ENCODE measurements at places on chromosomes 13 and 19.

- no peak for DNase-seq
These were observed 266.8 kb downstream of the KCNRG start for GRCh38 chr13:50282016-50282415.

DNA sequence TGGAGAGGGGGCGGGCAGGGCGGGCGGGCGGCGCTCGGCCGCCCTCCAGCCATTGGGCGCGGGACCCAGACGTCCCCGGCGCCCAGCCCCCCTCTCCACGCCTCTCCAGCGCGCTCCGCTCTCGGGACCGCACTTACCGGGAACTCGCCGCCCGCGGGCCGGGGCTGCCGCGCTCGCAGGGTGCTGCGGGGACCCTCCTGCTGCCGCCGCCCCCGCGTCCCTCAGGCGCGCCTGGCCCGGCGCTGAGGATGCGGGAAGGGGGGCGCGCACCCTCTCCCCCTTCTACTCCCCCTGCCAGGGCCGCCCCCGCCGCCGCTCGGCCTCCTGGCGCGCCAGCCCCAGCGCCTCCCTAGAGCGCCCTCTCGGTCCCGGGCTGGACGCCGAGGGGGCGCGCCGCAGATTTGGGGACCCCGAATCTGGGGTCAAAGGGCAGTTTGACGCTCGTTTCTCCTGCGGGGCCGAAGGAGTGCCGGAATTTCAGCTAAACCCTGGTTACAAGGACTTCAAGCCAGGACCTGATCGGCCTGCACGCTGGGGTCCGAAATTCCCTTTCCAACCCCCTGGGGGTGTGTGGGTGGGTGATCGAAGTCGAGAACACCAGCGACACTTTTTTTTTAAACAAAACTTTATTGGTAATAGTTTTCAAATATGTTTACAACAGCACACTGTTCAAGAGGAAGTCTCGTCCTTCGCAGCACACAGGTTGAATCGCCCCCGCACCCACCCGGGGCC is 696 bp upstream of the SAMD1 start:
- DNase-seq: peak; percentile 23

DNA sequence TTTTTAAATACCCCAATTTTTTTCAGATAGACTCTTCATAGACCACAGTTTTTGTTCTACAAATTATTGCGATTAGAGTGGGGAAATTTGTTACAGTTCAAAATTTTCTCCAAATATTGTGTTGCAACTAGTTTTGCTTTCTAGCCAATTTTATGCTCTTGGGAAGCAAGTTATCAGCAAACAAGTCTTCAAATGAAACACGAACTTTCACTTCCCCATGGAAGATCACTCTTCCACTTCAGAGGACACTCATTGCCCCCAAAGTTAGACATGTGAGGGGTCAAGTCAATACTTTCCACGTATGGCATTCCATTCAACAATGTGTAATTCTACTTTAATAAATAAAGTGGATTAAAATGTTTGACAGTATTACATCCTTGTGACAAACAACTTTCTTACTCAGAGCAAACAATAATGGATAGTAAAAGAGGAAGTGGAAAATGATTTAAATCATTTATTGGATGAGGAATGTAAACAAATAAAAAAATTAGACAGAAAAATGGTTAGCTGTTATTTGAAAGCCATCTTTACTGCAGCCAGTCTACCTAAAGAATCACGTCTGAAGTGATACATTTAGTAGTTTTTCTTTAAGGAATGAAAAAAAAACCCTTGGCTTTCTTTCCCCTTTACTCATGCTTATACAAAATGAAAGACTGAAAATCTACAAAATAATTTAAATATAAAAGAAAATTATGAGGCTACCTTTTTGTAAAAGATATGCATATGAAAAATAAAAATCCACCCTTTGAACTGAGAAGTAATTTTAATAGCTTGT is 41.2 kb upstream of the TNFSF11 start:
- DNase-seq: no peak

DNA sequence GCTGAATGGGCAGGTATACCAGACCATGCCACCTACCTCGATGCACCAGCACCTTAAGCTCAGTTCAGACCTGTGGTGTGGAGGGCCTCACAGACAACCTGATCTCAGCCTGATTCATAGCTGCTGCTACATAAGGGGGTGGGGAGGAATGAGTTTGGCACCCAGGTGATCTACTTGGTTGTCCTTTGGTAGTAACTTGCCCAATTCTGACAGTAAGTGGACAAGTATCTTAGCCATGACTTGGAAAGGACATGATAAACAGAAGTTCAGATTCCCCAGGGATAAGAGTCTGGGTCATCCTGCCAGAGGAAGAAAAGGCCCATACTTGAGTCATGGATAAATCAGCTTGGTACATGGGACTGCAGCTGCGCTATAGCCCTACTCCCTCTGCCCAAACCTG is 28.4 kb upstream of the SOHLH2 start:
- no peak for DNase-seq

DNA sequence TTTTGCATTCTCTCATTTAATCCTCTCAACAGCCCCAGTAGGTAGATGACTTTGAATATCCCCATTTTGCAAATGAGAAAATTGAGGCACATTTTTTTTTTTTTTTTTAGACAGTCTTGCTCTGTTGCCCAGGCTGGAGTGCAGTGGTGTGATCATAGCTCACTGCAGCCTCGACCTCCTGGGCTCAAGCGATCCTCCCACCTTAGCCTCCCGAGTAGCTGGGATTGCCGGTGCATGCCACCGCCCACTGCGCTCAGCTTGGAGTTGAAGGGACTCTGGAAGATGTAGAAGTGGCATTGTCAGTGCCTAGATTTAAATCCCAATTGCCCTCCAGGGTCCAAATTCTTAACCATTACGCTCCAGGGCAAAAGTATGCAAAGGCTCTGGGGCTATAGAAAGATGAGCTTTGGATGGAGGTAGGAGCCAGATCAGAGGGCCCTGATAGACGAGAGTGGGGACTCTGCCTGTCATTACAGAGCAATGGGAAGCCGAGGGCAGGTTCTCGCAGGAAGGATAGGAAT is 813 bp upstream of the MCOLN1 start:
- no peak for DNase-seq

- no peak for DNase-seq
These were observed 8.8 kb downstream of the PRR22 start for GRCh38 chr19:5775668-5776309.

GRCh38 chr19:55423225-55424005 is 15.8 kb upstream of the UBE2S start:
- no peak for DNase-seq

- no peak for DNase-seq
These were observed 23.2 kb upstream of the ZBTB7A start for GRCh38 chr19:4089946-4090345.

DNA sequence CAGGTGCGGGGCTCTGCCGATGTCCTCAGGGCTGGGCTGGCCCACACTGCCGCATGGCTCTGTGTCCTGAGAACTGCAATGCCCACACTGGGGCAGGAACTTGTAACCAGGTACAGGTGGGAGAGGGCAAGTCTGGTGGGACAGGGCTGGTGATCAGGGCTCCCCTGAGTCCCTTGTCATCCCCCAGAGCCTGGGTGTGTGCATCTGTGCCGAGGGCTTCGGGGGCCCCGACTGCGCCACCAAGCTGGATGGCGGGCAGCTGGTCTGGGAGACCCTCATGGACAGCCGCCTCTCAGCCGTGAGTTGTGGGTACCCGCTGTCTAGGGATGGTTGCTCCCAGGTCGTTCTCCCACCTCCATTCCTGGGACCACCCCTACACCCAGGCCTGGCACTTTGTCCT is 30.5 kb downstream of the MEGF8 start:
- no peak for DNase-seq

- DNase-seq: no peak
These were observed 692.7 kb downstream of the UQCRFS1 start for GRCh38 chr19:28519952-28520861.

DNA sequence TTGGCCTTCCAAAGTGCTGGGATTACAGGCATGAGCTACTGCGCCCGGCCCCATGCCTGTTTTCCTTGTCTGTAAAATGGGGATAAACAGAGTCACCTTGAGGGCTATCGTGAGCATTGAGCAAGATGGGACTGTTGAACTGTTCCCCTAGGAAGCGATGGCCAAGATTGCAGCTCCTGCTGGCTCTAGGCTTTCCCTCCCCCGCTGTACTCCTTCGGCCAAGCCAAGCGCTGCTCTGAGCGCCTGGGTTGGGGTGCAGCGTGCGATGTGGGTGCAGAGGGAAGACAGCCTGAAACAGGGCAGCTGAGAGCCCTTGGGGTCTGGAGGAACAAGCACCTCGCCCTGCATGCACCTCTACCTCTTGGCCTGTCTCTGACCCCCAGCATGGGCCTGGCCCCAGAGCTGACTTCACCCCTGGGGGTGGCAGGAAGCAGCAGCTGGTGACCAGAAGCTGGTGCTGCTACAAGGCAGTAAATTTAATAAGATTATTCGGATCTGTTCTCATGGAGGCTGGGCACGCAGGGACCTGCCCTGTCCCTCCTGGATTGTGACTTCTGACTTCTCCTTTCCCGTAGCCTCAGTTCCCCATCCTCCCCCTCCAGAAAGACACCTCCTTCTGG is 5.3 kb downstream of the GNG8 start:
- DNase-seq: no peak

GRCh38 chr19:52535771-52536447 is 8.4 kb downstream of the ZNF808 start:
- DNase-seq: peak; percentile 46

- DNase-seq: no peak
These were observed 14.3 kb downstream of the MAP2K2 start for GRCh38 chr19:4109626-4109945.

GRCh38 chr13:59354665-59355369 is 808.9 kb downstream of the DIAPH3 start:
- no peak for DNase-seq

DNA sequence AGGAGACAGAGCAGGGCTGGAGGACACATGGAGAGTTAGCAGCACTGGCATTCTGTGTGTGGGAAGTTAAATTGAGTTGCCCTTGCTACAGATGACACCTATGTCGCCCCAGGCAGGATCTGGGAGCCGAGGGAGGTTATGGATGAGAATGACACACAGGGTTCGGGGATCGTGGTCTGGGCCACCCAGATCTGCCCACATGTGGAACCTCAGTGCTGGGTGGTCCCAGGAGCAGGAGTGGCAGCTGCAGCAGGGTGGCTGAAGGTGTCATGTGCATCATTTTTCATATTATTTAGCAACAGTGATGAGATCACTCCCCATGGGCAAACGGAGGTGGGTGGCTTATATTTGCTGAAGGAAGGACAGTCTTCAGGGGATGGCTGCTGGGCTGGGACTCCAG is 3.2 kb downstream of the IL17D start:
- no peak for DNase-seq

- DNase-seq: no peak
These were observed 1150.2 kb upstream of the PCDH9 start for GRCh38 chr13:68380041-68380973.

DNA sequence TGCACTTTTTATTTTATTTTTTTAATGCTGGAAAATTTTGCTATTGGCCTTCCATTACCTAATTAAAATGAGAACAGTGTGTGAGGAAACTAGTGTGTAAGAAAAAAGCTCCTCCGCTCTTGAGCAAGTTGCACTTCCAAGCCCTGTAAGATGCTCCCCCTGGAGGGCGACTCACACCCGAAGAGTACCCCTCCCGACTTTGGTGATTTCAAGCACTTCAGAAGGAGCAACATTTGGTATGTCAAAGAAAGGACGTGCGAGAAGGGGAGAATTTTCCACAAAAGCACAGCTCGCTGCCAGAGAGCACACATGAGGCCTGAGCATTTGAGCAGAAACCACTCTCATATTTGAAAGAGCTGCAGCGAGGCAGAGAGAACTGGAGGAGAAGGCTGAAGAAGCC is 504.4 kb downstream of the FGF9 start:
- DNase-seq: no peak

DNA sequence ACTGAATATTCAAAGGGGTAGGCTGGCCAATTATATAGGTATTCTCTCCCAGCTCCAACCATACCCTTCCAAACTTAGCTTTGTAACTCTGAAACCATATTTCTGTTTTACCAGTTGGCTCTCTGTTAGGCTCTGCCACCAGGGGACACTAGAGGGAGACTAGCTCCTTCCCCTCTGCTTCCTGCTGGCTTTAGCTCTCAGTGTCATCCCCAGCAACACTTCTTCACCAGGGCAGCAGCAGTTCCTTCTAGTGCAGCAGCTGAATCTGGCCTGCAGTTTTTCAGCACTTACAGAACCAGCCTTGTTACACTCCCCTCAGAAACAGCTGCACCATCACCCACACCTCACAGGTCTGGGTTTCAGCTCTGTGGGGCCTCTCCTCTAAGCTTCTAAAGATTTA is 51.0 kb upstream of the DOCK9 start:
- no peak for DNase-seq

- no peak for DNase-seq
These were observed 13.1 kb downstream of the GRAMD1A start for GRCh38 chr19:35013041-35013819.

DNA sequence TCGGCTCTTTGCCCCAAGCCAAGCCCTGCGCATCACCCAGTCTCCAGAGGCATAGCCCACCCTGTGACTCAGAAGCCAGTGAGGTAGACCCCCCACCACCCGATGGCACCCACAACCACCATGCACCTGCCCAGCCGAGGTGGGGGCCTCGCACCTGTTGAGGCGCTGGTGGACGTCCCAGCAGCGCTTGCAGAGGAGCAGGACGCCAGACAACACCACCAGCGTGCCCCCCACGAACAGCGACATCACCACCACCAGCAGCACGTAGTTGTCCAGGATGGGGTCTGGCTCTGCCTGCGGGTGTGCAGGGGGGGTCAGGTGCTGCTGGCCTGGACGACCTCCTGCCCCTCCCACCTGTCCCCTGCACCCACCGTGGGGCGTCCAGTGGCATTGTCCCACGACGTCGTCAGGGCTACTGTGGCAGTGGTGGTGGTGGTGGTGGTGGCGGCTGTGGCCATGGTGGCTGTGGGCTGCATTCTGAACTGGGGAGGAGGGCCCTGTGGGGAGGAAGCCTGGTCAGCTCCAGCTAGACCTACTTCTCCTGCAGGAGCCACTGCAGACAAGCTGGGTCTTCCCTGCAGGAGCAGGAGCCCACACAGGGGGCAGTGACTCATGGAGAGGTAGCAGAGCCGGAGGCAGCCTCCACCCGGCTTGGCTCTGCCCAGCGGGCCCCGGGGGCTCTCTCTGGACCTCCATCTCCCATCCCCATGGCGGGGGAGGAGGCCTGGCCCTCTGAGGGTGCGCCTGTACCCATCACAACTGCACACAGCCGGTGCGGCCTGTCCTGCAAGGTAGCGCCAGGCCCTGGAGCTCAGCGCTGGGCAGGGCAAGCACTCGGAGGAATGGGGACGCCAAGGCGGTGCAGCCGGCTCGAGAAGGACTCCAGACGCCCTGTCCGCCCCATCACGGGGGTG is 1.9 kb downstream of the CBARP start:
- peak; percentile 42 for DNase-seq

DNA sequence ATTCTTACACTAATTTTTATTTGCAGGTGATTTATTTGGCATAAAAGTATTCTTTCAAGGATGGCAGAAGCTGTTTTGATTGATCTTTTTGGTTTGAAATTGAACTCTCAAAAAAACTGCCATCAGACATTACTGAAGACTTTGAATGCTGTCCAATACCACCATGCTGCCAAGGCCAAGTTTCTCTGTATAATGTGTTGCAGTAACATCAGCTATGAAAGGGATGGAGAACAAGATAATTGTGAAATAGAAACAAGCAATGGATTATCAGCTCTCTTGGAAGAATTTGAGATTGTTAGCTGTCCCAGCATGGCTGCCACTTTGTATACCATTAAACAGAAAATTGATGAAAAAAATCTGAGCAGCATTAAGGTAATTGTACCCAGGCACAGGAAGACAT is 1.2 kb downstream of the LACC1 start:
- DNase-seq: no peak
